NCI-H2081 treated with DMSO at 0.1 percent for 48 hours (cell line): ENCODE measurements at places on chromosomes 6 and 20.

GRCh38 chr6:144776031-144776819 is 491.1 kb downstream of the UTRN start:
- no peak for DNase-seq

DNA sequence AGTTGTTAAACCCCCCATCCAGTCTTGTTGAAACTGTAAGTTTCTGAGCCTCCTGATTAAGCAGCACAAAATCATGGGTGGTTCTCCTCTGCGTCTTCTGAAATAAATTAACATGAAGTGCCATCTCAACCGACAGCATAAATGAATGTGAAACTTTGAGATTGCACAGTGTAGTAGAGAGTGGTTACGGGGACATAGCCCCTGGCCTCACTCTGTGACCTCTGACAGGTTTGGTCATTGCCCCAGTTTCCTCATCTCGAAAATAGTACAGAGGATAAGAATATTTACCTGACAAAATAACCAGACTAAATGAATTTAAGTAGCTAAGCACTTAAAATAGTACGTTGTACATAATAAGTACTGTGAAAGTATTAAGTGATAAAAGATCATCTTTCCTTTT is 19.1 kb downstream of the NKX2-4 start:
- no peak for DNase-seq

- DNase-seq: no peak
Measured at GRCh38 chr20:35971981-35972380, 3.6 kb downstream of the CNBD2 start.

DNA sequence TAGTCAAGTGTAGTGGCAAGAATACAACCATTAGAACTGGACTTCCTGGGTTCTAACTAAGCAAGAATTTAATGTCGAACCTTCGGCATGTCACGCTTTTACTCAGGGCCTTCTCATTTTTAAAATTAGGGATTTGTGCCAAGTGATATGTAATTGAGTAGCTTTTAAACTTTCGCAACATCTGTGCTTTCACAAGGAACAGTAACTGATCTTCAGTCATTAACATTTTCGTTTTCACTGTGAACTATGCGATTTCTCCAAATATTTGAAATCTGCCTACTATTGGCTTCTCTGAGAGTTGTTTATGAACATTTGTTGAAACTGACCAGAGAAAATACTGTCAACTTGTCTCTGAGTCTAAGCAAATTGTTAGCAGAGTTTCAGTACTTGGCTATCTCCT is 27.6 kb downstream of the GRM1 start:
- no peak for DNase-seq

DNA sequence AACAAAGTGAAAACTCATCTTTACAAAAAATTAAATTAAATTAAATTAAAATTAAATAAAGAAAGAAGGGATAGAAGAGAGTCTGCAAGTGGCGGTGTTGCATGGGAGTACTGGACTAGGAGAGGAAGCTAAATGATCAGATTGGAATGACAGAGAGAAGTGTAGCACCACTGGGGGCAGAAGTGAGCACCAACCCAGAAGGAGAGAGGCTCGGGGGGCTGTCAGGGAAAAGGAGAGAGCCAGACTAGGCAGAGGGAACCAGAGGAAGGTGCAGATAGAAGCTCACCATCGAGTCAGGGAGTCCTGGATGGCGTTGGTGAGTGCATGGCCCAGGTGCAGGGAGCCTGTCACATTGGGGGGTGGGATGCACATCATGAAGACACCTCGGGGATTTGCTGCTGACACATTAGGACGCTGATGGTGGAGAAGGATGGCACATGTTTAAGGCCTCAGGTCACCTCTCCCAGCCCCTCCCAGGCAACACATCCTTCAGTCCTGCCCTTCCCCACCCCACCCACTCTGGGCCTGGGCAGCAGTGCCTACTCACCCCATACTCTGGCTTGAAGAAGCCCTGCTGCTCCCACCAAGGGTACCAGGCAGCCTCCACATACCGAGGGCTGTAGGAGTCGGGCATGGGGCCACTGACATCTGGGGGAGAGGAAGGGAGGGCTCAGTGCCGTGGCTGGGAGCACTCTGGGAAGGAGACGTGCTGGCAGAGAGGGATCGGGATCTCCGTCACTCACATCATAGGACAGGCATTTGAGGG is 4.0 kb downstream of the VARS1 start:
- no peak for DNase-seq

- no peak for DNase-seq
Measured at GRCh38 chr6:38035478-38035877, 216.0 kb downstream of the ZFAND3 start.

DNA sequence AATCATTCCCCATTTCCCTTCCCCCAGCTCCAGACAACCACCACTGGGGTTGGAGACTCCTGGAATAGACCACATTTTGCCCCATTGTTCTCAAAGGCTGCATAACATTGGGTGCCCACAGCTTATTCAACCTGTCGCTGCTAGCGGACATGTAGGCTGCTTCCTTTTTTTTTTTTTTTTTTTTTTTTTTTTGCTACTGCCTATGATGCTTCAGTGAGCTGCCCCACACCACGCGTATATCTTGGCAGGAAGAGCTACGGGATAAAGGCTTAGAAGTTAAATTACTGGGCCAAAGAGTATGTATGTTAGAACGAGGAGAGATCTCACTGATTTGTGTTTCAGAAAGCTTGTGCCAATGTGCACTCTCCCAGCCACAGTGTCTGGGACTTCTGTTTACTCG is 7.0 kb downstream of the LBP start:
- DNase-seq: no peak

GRCh38 chr20:23909390-23909789 is 29.8 kb upstream of the CST5 start:
- DNase-seq: no peak

DNA sequence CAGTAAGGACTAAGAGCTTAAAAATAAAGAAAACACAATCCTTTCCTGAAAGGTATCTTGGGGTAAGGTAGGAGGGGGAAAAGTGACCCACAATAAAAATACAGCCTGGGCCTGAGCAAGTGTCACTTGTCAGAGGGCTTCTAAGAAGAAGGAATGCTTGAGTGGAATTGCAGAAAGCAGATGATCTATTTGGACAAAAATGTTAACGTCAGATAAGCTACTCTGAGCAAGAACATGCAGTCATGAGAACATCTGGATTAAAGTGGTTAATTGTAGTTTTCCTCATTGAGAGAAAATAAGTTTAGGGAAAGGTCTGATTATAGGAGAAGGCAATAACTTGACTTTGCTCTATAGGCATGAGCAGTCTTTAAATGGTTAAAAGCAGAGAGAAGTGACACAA is 581.9 kb downstream of the HTR1B start:
- DNase-seq: no peak

GRCh38 chr20:23147964-23148730 is 62.0 kb upstream of the CD93 start:
- DNase-seq: no peak

GRCh38 chr6:168583126-168583525 is 142.1 kb downstream of the SMOC2 start:
- no peak for DNase-seq

DNA sequence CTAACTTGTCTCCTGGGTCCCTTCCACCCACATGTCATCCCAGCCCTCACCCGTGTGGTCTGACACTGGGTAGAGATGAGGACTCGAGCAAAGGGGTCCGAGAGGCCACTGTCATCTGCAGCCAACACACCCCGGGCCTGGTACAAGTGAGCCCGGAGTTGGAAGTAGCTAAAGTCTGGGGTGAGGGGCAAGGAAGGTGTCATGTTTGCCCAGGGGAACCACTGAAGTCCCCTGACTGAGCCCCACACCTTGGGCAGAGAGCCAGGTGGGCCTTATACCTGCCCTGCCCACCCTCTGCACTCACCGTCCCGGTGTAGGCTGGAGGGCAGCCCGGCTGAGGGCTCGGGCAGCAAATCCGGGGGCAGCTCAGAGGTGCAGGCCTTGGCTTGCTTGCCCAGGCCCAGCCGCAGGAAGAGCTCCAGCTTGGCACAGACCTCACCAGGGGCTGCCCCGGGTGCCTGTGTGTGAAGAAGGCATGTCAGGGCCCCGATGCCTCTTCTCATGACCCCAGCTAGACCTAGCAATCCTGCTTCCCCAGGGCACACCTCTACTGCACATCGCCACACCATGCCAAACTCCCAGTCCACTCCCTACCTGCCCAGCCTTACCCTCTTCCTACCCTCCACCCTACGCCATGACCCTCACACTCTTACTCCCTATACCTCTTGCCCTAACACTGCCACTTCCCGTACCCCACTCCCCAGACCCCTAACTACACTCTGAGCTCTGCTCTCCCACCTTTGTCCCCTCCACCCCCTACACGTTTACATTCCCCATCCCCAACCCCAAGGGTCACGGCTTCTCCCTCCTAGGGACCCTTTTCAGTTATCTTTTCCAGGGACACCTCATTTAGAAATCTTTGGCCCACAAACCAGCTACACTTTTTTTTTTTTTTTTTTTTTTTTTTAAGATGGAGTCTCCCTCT is 31.7 kb upstream of the SPAG4 start:
- no peak for DNase-seq

DNA sequence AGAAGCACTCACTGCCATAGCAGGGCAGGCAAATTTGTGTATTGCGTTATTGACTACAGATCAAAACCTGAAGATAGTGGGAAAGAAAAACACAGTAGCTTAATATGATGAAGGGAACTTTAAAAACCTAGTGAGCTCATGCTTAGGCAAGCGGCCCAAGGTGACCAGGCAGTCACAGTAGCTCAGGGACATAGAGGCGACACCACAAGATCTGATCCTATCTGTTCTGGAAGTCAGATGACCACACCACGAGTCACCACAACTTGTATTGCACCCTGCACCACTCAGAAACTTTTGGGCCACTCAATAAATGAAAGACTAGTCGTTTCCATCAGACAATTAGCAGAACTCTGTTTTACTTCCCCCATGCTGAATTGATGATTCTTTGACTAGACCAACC is 4.9 kb downstream of the CLIC5 start:
- DNase-seq: no peak

- DNase-seq: no peak
Measured at GRCh38 chr6:30075790-30076732, 492 bp upstream of the RNF39 start.

DNA sequence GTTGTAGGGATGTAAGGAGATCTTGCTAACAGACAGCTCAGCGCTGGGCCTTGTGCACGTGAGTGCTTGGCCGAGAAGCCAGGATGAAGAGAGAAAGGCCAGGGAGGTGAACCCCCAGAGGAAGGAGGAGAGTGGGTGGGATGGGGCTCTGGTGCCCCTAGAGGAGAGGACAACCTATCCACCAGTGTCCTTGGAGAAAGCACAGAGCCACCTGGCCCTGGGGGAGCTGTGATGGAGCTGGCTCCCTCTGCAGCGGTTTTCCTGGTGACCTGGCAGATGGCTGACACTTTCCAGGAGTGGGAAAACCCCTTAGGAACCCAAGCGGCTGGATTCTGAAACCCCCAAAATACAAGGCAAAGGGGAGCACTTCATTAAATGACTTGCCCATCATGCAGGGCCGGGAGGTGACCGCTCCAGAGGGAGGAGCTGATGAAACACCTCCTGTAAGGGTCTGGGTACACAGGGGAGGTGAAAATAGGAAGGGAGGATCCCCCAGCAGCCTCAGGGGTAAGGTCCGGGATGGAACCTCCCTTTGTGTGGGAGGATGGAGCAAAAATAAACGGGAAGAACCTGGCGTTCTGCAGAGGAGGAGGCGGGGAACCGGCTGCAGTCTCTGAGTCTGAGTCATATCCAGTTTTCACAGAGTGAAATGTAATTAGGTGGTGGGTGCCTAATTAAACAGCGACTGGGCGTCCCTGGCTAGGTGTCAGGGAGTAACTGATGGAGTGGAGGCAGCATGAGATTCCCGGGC is 80.4 kb downstream of the SULF2 start:
- no peak for DNase-seq

DNA sequence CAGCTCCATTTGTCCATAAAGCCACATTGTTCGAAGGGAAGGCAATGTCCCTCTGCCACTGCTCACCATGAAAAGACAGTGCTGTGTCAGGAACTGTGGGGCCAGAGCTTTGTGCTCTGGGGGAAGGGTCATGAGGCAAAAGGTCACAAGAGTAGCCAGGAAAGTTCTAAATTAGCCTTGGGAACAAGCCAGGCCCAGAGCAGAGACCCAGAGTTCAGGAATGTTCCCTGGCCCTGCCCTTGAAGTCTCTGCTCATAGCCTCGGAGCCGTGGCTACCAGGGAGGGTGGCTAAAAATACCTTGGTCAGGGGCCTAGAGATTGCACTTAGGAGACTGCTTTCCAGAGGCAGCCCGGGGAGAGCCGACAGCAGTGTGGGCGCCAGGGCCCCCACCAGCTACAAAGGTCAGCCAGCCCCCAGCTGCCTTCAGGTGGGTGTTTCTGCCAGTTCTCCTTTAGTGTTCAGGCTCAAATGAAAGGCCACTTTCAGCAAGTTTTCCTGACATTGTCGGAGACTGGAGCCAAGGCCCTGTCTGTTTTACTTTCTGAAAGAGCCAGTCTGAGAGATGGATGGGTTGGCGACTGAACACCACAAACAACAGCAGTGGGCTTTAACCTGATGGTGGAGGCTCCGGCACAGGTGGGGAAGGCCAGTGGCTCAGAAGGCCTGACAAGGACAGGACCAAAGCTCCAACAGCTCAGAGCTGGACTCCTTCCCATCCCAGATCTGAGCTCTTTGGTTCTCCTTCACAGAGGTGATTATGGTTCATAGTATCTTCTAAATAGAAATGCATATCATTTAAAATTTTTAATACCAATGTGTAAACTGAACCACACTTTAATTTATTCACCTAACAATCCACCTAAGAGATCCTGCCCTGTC is 76.2 kb downstream of the CDH26 start:
- no peak for DNase-seq

DNA sequence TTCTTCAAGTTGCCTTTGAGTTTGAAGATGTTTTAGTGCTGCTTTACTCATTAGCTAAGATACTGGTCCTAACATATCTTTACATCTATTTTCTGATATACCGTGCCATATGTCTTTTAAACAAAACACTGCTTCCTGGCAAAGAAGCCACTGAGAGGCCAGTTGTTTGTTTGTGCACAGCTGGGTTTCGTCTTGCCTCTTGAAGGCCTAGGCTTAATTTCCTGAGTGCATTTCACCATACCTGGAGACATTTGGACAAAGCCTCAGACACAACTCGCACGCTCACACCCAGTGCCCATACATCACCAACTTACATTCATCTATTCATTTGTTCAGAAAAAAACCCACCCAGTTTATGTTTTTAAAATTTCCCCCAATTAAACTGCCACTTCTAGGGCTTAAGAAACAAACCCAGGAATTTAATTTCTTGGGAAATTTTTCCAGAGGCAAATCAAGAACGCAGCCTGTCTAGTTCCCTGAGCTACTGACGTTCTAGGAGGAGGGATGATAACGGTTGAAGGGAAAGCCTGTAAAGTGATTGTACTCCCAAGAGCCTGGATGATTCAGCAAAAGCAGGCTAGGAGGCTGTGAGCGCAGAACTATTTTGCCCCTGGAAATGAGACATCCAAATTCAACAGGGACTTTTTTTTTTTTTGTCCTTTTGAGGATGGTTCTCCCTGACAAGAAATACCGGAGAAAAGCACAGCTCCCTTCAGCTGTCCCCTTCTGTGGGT is 77.7 kb downstream of the OLIG3 start:
- no peak for DNase-seq
